ENCODE measurements at places on chromosomes 12 and 14.

DNA sequence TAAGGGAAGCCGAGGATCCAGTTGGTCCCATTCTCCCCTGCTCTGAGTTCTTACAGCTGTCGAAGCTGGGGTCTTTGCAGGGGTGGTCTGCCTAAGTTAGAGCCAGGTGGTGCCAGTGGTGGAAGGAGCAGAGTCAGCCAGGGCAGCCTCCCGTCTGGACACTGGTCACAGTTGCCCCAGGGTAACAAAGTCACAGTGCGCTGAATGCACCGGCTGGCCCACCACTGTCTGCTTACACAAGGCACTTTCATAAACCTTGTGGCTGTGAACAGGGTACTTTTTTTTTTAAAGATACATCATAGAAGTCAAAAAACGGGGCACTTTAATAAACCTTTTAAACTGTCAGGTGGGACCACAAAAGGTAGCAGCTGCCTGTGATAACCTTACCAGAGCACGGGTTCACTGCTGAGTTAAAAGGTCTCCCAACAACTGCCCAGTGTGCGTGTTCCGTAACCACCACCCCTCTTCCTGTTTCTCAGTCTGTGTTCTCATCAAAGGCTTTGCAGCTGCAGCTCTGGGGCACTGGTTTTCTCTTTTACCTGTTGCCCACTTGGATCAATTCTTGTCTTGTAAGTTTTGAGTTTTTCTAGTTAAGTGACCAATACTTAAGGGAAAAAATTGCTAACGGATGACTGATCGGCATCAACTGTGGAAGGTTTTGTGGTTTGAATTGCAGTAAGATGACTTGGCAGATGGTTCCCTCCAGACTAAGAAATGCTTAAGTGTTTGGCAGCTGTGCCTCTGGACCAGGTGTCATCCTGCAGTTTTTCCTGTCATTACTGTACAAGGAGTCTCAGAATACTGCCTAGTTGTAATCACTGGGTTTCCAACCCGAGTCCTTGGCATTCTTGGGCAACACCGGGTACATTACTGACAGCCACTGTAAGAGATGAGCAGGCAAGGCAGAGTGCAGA lies 55.9 kb downstream of the DYNC1H1 start:
- DNase-seq, result peak; percentile 31

GRCh38 chr14:40417777-40418401 lies 985.7 kb upstream of the FBXO33 start:
- peak; percentile 2 for DNase-seq

DNA sequence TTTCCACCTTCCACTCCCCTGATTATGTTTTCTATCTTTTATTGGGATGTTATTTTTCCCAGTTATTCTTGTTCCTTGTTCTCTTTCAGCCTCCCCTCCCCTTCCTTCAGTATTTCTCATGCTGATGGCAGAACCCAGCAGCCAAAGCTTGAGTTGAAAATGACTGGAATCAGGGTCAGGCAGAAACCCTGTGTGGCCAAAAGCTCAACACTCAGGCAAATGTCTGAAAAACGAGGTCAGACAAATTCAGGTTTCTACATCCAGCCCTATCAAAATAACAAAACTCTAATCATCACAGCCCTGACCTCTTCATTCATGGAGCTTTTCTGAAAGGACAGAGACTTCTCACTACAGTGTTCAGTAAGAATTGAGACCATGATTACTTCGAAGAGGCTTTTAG lies 134.6 kb downstream of the PTPRR start:
- no peak for DNase-seq

DNA sequence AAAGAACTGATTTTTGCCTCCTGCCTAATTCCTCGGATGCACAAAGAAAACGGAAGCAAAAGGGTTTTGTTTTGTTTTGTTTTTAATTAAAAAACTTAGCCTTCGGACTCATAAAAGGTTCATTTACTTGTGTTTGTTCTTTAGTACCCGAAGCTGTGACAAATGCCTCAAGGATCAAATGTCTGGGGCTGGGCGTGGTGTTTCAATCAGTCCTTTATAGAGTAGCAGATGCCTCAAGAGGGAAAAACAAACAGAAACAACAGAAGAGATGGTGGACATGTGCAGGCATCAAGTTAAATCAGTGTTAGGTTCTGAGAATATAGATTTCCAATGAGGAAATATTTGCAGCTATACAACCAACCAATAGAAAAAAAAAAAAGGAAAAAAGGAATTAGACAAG lies 1.6 kb upstream of the WIF1 start:
- no peak for DNase-seq

DNA sequence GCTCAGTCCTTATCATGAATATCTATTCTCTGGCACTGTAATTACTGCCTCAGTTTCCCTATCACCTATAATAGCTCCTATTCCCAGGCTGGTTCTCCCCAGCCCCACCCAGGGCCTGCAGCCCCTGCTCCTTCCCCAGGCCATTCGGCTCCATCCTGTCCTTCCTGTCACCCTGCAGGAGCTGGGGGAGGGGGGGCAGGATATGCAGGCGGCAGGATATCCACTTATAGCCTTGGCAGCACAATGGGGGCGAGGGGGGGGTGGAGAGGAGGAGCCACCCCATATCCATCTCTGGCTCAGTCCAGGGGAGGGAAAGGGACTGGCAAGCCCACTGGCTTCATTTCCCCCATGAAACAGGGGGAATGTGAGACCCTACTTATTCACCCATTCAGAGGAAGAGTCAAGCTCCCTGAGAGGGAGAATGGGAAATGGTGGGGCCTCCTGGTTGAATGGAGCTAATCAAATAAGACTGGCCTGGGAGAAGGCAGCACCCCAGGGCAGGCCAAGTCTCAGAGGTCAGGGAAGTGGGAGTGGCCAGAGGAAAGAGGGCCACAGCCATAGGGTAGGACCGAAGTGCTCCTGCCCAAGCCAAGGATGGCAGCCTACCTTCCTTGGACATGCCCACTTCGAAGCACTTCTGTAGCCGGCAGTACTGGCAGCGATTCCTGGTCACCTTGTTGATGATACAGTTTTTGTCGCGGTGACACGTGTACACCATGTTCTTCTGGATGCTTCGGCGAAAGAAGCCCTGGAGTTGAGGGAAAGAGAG lies 7.8 kb upstream of the ITGB7 start:
- no peak for DNase-seq

GRCh38 chr12:52884526-52885293 lies 20.2 kb downstream of the KRT8 start:
- peak; percentile 74 for DNase-seq

- no peak for DNase-seq
Observed at GRCh38 chr14:41668356-41668755, 61.7 kb downstream of the LRFN5 start.

- no peak for DNase-seq
Observed at GRCh38 chr12:53506450-53506785, 866 bp downstream of the NPFF start.

DNA sequence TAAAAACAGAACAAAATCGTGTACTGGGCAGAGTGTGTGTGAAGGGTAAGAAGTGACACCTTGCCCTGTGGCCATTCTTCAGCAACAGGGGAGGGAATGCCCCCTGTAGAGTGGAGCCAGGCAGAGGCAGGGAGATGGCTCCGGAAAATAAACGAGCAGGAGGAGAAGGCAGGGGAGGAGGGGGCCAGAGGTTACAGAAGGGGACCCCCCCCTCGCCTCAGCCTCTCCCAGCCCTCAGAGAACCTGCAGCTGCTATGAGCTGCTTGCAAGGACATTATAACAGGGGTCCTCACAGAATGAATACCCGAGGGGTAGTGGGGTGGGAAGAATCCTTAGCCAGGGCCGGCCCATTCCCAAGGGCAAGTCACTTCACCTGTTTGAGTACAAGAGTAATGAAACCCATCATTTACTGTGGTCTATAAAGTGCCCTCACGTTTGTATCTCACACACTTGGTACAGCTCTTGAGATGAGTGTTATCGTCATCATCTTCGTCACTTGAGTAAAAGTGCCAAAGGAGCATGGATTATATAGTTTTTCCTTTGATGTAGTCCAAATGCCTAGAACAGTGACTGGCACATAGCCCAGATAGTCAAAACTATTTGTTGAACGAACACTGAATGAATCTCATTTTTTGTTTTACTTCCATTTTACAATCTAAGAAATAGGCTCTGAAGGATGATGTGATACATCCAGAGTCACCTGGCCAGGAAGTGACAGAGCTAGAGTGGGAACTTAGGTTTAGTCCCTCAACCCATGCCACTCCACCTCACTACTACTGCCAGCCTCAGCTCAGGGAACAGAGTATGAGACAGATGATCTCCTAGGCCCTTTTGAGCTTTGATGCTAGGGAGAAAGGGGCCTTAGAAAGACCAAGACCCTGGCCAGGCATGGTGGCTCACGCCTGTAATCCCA lies 14.5 kb downstream of the SCNN1A start:
- DNase-seq, result no peak

- DNase-seq, result no peak
Observed at GRCh38 chr12:66072135-66072534, 58.4 kb downstream of the LLPH start.

- DNase-seq, result no peak
Observed at GRCh38 chr14:48914921-48915320, 671.3 kb downstream of the RPS29 start.

GRCh38 chr14:69755784-69756183 lies 11.2 kb upstream of the SRSF5 start:
- no peak for DNase-seq

GRCh38 chr14:67512463-67513310 lies 20.4 kb upstream of the PLEKHH1 start:
- DNase-seq, result no peak

- DNase-seq, result no peak
Observed at GRCh38 chr14:59754256-59754655, 116.3 kb downstream of the RTN1 start.

DNA sequence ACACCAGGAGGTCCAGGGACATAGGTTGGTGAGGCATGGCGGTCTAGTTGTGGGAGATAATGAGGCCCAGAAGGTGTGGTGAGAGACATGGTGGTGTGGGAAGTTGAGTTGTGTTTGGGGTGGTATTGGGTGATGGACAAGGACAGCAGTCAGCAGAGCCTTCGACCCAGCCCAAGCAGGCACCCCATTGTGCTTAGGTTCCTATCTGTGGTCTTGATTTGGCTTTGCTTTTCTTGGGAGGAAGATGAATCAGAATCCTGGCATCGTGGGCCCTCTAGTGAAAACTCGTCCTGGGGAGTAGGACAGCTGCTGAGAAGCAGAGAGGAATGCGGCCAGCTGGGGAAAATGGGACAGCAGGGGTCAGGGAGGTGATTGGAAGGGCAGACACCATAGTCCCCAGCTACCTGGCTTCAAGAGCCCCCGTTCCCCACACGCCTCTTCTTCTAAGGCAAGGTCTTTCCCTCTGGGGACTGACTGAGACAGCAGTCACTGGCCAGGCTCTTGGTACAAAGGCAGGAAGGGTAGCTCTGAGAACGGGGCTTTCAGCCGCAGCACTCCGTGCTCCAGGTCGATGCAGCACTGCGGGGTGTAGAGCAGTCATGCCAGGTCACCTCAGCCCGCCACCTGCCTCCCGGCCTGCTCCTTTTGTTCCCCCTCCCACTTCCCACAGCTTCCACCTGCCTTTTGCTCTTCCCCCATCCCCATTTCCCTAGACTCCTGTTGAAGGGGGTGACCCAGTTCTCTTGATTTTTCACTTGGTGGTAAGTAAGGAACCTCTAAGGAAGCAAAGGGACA lies 7.9 kb downstream of the NRIP2 start:
- no peak for DNase-seq

GRCh38 chr12:116532986-116533342 lies 26.2 kb upstream of the MAP1LC3B2 start:
- DNase-seq, result no peak

DNA sequence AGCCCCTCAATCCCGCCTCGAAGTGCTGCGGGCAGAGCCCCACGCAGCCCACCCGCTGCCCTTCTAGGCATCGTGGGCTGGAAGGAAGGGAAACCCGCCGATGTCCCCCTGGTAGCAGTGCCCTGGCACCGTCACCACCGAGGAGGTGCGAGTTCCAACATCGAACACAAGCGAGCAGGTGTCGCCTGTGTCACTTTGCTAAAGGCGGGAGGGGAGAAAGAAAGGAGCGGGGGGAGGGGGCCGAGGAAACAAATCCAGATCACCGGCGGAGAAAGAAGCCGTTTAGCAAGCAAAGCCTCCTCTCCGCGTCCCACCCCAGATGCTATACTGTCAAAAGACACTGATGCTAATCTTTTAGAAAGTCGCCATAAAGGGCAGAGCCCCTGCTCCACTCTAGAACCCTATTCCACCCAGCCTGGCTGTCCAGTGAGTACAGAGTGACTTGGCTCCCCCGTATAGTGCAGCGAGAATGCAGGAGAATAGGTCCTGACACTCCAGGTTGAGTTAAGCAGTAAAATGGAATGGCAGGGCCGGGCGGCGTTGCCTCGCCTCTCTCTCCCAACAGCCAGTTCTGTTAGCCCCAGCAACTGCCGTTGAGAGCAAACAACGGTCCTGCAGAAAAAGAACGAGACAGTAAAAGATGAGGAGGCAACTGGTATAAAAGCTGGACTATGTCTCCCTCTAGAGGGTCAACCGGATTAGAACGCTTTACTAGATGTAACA lies 67.9 kb upstream of the USP15 start:
- DNase-seq, result peak; percentile 71

GRCh38 chr12:113619202-113619601 lies 147.5 kb upstream of the LHX5 start:
- DNase-seq, result no peak

GRCh38 chr12:69884386-69884785 lies 59.4 kb downstream of the MYRFL start:
- DNase-seq, result no peak

DNA sequence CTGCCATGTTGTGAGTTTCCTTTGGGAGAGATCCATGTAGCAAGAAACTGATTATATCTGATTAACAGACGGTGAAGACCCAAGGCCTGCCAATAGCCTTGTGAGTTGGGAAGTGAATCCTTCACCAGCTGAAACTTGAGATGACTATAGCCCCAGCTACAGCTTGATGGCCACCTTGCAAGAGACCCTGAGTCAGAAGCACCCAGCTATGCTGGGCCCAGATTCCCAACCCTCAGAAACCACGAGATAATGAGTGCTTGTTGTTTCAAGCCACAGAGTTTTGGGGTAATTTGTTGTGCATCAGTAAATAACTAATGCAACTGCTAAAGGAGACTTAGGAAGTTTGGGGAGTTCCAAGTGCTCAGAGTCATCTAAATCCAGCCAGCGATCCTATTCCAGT lies 80.3 kb downstream of the AVPR1A start:
- no peak for DNase-seq

- no peak for DNase-seq
Observed at GRCh38 chr12:28513983-28514382, 323.7 kb downstream of the CCDC91 start.

- no peak for DNase-seq
Observed at GRCh38 chr14:93751946-93752655, 36.2 kb downstream of the PRIMA1 start.

DNA sequence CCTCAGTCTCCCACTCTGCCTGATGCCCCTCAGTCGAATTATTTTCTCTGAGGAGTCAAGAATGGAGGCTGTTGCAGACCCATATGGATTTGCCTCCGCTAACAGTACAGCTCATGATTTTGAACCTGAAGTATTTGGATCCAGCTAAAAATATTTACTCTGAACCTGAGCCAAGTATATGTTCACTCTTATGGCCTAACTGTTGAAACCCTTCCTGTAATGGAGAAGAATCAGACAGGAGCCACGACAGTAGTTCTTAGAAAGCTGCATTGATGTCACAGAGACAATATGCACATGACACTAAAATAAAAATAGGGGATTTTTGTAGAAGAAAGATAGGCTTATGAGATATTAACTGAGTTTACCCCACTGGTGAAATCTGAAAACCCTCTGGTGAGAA lies 1128.3 kb upstream of the FLRT2 start:
- no peak for DNase-seq
